NCI-H510A treated with DMSO at 0.1 percent for 48 hours (cell line): ENCODE measurements at places on chromosomes 2 and 18.

- no peak for DNase-seq
These were observed 5.8 kb downstream of the DPYSL5 start for GRCh38 chr2:26853751-26854150.

DNA sequence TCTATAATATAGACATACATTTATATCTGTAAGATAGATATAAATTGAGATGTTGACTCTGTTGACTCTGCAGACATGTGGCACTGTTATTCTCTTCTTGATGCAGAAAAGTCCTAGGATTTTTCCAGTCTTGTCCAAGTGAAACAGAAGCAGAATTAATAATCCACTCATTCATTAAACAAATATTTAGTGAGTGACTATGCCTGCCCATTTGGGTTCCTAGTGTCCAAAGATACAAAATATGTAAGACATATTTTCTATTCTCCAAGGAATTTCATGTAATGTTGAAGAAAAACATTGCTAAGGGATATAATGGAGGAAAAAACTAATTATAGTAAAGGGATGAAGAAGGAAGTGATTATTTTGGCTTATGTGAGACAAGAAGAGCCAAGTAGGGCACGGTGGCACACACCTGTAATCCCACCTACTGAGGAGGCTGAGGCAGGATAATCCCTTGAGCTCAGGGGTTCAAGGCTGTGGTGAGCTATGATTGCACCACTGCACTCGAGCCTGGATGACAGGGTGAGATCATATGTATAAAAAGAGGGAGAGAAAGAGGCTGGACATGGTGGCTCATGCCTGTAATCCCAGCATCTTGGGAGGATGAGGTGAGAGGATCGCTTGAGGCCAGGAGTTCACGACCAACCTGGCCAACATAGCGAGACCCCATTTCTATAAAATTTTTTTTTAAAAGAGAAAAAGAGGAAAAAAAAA is 19.9 kb upstream of the PLEKHH2 start:
- DNase-seq, result no peak

GRCh38 chr2:101560780-101561315 is 85.9 kb upstream of the RFX8 start:
- no peak for DNase-seq

DNA sequence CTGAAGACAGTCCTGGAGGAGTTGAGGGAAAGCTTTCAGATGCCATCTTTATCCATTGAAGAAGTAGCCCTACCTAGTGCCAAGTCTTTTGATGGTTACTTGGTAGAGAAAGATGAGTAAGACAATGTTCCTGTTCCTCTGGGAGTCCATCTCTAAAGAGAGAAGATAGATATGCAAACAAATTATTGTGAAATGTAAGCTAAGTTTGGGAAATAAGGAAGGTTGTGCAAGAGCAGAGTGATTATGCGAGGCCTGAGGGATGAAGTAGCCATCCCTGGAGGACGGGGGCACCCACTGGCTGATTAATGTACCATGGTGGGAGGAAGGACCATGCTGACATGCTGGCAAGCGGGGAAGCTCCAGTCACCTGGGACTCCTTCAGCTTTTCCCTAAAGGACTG is 994 bp upstream of the DTNA start:
- no peak for DNase-seq

GRCh38 chr2:233996000-233996399 is 54.5 kb upstream of the SPP2 start:
- DNase-seq, result no peak

DNA sequence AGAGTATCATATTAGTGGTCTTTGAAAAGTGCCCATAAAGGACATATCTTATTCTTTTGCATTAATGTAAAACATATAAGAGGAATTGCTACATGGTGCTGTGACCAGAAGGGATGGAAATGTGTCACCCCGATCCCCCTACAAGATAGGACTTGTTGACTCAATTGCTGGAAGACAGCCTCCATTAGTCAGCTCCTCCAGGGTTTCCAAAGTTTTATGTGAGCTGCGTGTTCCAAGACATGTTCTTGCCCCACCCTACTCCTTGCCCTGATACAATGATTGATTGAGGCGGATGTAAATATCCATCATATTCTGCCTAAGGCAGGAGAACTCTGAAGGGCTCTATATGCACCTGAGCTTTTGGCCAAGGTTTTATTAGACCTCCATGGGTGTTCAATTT is 541.0 kb upstream of the ZEB2 start:
- DNase-seq, result no peak
